ENCODE measurements at places on chromosomes 5 and 9.

GRCh38 chr5:168209244-168209995, 82.0 kb upstream of the WWC1 start:
- no peak for DNase-seq

DNA sequence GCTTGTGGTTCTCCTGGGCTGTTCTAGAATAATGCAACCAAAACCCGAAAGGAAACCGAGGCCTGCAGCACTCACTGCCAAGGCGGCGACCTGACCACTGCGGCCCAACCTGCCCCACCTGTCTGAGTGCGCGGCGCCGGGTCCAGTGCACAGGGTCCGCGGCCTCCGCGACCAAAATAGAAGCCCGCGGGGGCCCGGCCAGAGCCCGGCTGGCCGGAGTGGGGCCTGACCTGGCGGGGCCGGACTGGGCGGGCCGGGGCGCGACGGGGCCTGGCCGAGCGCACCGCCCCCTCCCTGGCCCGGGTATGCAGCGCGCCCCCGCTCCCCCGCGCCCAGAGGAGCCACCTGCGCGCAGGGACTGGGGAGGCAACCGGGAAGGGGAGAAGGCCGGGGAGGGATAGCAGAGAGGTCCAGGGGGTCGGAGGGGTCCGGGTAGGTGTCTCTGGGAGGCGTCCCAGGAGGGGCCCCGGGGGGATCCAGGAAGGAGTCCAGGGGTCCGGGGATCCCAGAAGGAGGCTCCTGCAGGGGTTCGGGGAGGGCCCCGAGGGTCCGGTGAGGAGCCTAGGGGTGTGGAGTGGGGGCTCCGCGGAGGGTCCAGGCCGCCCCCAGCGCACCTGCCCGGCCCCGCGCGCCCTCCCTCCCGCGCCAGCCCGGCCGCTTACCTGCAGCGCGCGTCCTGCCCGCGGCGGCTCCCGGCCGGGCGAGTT, 503 bp downstream of the SEMA4D start:
- peak; percentile 44 for DNase-seq

GRCh38 chr5:13941468-13941867, 3.0 kb downstream of the DNAH5 start:
- DNase-seq, result no peak

DNA sequence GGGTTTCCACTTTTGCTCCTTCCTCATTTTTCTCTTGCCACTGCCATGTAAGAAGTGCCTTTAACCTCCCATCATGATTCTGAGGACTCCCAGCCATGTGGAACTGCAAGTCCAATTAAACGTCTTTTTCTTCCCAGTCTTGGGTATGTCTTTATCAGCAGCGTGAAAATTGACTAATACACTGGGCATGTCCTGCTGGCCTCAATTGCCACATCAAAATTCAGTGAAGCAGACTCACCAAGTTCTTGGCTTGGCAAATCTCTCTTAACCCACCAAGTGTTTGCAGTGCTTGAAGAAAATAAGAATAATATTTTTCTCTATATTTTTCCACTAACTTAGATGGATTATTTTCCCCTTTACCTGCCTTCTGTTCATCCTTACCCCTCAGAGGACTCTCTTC, 212.0 kb downstream of the BRINP1 start:
- DNase-seq, result no peak

GRCh38 chr5:125970631-125971307, 452.4 kb upstream of the GRAMD2B start:
- no peak for DNase-seq

- no peak for DNase-seq
These were observed 9.8 kb downstream of the NHP2 start for GRCh38 chr5:178143901-178144300.

GRCh38 chr5:126715765-126716164, 61.2 kb upstream of the LMNB1 start:
- no peak for DNase-seq

GRCh38 chr5:43041669-43042175, 1.6 kb upstream of the ANXA2R start:
- DNase-seq, result peak; percentile 90

- DNase-seq, result no peak
These were observed 1.9 kb downstream of the FRMD3 start for GRCh38 chr9:83536332-83536731.

DNA sequence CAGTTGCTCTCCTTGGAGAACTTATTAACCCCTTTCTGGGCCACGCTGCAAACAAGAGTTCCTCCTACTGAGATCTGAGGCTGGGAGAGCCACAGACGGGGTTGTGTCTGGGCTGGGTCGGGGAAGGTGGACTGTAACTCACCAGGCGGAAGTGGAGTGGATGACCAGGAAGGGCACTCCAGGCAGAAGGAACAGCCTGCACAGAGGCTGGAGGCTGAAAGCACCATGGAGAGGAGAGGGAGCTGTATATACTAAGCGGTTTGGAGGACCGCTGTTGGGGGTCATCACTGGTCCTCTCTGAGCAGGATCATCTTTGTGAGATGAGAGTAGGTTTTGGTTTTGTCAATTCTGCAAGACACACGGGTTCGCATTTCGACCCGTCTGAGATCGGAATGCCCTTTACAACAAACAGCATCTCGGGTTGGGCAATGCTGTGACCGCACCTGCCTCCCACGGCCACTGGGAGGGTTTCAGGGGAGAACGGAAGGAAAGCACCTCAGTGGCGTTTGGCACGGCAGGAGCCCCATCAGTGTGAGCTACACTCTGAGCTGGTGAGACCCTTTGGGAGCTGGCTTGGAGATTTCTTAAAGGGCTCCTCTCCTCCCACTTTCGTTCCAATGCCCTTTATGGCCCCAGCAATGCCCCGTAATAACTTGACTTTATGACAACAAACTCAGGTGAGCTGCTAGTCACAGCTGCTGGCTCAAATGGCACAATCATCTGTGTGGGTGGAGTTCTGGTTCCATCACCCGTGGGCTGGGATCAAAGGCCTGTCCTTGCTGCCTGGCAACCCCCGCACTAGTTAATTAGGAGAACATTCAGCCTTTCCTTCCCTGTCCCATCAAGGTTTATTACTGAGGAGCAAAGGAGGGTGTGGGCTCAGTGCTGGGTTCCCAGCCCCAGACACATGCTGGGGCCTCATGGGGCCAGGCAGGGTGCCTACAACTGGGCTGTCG, 18.7 kb upstream of the NEURL1B start:
- no peak for DNase-seq

- DNase-seq, result no peak
These were observed 224.1 kb downstream of the CACNA1B start for GRCh38 chr9:138101444-138102234.

GRCh38 chr5:63953217-63953616, 9.0 kb downstream of the HTR1A start:
- no peak for DNase-seq

DNA sequence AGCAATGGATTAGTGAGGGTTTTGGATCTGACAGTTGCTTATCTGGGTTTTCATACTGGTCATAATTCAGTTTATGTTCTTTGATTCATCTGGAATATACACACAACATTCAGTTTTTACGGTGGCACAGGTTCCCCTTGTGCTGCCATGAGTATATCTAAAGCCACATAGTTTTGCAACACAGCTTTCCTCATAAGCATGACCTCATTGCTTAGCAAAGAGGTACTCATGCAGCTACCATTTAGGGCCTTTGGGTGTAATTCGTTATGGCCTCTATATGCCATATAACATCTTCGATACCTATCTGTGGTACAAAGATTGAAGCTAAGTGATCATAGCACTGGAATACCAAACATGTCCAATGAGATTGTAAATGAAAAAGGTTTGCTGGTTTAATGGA, 2.9 kb upstream of the RBM22 start:
- no peak for DNase-seq

GRCh38 chr5:5105531-5105930, 34.6 kb upstream of the ADAMTS16 start:
- DNase-seq, result no peak
